ENCODE measurements at places on chromosomes 11 and 22.

GRCh38 chr11:6576471-6577373 is 26.7 kb downstream of the RRP8 start:
- no peak for DNase-seq

DNA sequence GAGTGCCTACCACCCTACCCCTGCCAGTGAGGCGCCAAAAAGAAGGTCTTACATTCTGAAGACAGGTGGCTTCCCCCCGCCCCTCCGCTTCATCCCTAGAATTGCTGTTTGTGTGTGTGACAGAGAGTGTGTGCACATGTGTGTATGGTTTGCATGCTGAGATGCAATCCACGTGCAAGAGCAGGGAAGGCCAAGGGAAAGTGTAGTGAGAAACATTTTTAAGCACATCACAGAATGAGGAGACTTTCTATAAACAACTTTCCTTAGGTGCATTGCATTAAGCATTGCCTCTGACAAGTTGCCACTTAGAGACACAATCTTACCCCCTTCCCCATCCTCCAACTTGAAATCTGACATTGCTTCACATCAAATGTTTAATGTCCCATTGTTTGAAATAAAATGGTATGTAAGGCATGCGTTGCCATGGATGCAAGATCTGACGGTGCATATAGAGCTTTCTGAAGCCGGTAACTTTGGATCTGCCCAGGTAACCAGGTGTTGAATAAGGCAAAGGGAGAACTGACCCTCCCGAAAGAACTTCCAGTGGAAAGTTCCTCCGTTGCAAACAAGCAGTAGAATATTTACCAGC is 21.4 kb downstream of the FJX1 start:
- DNase-seq, result no peak

DNA sequence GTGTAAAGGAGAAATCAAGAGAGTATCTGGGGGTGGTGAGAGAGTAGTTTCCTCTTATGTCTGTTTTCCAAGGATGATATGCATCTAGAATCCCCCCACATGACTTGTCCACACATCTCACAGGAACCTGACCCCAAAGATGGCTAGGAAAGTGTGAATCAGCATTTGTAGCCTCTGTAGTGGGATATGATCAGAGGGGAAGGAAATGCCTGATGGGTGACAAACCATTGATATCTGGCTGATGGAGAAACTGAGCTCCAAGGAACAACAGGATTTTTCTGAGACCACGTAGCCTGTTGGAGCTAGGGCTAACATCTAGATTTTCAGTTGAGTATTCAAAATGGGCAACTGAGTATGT is 369.4 kb downstream of the DDX10 start:
- no peak for DNase-seq

- no peak for DNase-seq
These were observed 6.8 kb upstream of the SLC22A8 start for GRCh38 chr11:63022441-63022840.

DNA sequence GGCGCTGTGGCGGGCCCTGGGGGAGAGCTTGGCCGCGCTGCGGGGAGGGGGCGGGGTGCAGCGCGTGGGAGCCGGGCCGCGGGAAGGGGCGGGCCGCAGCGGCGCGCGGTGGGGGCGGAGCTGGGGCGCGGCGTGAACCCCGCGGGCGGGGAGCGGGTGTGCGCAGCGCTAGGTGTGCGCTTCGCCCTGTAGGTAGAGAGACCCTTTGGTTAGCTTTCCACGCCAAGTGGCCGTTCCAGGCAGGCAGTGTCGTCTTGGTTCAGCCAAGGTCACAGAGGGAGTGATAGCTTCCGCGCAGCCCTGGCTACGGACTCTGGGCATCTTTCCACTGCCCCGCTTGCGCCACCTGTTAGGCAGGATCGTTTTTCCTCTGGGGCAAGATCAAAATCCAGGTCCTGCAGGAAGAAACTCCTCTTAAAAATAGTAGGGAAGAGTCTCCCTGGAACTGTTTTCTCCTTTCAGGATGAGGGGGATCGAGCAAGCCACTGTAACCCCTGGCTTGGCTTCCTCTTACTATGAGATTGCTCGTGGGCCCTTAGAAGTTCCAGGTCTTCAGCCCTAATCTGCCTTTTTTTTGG is 434 bp downstream of the BANF1 start:
- DNase-seq, result no peak

- DNase-seq, result no peak
These were observed 66.1 kb upstream of the THY1 start for GRCh38 chr11:119489087-119489486.

DNA sequence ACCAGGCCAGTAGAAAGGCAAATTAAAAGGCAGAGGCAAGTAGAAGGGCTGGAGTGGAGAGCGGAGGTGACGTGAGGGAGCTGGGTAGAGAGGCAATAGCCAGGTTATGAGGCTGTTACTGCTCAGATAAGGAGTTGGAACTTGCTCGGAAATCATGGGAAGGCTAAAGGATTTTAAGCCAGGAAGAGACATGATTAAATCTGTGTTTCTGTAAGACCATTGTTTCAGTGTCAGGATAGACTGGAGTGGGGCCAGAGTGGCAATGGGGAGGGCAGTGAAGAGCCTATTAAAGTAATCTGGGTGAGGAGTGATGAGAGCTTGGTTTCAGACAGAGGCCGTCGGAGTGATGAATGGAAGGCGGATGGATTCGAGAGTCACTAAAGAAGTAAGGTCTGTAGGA is 39.0 kb downstream of the GRAMD1B start:
- no peak for DNase-seq

DNA sequence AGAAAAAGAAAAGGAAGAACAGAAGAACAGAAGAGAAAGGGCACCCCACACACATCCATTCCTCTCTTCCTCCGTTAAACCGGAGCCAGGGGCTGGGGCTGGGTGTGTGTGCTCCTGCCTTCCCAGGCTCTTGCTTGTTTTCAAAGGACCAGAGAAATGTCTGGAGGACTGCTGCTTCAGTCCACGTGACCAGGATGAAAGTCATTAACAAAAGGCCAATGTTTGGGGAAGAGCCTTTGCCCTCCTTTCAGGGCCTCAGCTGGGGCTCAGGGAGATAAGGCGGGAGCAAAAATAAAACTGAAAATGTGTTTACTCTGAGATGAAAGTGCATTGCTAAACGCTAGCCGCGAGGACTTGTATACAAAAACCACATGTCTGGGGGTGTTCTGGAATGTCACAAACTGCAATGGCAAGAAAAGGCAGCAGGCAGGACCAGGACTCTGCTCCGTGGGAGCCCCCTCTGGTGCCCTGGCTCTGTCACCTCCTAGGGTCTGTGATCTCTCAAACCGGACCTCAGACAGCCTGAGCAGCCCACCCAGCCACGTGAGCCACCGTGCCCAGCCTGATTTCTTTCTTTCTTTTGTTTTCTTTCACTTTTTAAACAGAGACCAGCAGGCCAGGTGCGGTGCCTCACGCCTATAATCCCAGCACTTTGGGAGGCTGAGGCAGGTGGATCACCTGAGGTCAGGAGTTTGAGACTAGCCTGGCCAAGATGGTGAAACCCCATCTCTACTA is 31.6 kb upstream of the MYH9 start:
- DNase-seq, result no peak

DNA sequence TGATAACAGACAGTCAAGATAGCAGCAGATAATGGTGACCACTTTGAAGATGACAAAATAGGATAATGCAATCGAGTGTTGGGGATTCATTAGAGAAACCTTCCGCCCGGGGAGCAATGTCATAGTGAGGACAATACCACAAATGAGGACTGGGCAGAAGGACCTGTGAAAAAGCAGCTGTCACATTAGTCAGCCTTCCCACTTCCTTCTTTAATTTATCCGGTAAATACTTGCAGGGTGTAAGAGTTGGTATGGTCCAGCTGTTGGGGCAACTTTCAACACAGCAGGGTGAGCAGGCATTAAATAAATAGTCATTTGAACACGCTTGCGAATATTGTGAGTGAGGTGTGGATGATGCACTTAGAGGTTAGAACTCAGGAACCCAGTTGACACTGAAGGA is 132.5 kb upstream of the KIRREL3 start:
- DNase-seq, result no peak

DNA sequence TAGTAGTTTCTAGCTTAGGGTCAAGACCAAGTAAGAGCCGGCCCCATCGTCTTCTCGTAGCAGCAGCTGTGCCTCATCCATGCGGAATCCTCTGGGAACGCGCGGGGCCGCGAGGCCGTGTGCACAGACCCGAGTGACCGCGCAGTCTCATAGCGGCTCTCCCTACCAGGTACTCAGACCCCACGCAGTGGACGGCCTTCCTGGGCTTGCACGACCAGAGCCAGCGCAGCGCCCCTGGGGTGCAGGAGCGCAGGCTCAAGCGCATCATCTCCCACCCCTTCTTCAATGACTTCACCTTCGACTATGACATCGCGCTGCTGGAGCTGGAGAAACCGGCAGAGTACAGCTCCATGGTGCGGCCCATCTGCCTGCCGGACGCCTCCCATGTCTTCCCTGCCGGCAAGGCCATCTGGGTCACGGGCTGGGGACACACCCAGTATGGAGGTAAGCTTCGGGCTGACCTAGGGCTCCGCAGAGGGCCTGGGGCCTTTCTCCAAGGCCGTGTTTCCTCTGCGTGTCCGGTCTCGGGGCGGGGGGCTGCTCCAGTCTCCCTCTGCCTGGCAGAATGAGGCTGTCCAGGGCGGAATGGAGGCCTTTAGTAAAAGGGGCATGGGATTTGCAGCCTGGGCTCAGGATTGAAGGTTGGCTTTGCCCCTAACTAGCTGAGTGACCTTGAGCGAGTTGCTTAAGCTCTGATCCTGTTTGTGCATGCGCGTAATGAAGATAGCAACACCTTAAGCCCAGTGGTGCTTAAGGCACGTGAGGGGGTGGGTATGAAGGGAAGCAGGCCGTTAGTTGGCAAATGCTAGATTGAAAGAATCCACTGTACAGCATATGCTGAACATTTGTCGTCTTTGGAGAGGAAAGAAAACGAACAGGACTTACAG is 48.9 kb downstream of the ST14 start:
- DNase-seq, result peak; percentile 4

GRCh38 chr11:3126207-3126865 is 38.8 kb downstream of the OSBPL5 start:
- no peak for DNase-seq

DNA sequence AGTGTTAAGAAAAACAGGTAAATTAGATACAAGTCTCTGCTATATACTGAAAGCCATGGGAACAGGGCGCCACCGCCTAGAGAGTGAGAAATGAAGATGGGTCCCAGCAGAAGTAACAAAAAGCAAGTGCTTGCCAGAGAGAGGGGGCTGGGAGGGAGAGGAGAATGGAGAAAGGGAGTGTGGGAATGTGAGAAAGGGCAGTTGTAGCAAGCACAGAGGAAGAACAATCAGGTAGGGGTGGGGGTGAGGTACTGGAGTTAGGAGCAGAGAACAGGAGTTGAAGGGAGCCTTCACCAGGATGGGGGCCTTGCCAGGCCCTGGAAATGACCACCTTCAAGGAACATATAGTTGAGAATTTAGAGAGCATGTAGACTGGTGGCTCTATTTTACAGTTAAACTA is 66.8 kb downstream of the TCF20 start:
- no peak for DNase-seq

DNA sequence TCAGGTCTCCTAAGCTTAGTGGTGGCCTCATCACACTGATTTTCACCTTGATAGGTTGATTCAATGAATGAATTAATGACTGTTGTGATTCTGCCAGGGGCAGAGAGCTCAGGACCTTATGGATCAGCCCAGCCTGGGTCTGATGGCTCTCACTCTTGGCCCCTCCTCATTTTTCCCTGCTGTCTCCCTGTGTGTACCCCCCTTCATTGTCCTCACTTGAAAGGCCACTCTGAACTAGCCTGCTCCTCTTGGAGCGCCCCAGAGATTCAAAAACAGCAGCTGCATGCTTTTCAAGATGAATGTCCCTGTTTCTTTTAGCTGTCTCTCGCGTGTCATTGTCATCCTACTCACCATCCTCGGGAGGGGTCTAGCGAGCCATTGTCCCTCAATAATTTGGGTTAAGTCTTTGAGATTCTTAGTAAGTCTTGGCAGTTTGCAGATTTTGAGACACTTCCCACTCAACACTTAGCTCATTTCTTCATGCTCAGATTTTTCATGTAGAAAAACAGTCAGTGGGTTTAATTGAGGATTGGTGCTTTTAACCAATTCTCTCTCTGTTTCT is 42.5 kb upstream of the MICAL2 start:
- DNase-seq, result peak; percentile 1

Data from activated CD4-positive, alpha-beta memory T cell treated with anti-CD3 and anti-CD28 coated beads for 36 hours (primary cell).